ENCODE measurements at places on chromosomes 3 and 15.

DNA sequence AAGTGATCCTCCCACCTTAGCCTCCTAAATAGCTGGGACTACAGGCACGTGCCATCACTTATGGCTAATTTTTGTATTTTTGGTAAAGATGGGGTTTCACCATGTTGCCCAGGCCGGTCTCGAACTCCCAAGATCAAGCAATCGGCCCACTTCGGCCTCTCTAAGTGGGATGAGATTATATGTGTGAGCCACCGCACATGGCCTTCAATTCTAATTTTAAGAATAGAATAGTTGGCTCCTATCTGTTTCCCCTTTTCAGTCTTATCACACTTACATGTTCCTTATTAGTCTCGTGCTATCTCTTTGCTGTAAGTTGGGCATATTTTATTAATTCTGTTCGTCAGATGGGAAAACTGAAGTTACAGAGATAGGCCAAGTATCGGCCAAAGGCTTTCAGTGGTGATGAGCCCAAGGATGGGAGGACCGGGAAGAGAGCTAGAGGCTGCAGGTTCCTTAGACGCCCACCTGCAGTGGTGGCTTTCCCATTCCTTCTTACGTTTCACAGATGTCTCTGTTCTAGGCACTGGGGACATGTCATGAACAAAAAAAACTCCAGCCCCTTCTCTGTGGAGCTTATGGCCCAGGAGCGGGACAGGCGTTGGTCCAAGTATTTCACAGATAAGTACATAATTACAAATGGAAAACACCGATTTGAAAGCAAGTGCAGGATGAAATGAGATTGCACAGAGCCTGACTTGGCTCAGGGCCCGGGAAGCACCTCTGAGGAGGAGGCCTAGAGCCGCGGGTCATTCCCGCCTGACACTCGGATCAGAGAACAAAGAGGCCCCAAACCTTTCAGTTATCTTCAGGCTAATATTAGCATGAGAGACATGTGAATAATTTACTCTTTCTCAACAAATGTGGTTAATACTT is 91.1 kb upstream of the KLF13 start:
- DNase-seq: no peak

- no peak for DNase-seq
Observed at GRCh38 chr3:107488942-107489341, 33.8 kb upstream of the BBX start.

DNA sequence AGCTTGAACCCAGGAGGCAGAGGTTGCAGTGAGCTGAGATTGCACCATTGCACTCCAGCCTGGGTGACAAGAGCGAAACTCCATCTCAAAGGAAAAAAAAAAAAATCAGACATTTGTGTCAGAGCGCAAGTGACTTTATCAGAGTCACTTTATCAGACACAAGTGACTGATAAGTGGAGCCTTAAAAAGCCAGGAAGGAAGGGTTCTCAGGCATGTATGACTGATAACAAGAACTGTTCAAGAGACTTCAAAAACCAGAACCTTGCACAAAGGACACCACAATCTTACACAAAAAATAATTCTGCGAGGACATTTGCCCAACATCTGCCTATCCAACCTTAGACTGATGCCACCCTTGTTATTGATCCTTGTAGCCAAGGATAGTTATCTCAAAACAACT is 13.3 kb upstream of the CFAP44 start:
- no peak for DNase-seq

GRCh38 chr15:62357431-62357830 is 192.3 kb upstream of the C2CD4B start:
- DNase-seq: no peak

GRCh38 chr3:152549263-152549662 is 280.5 kb downstream of the MBNL1 start:
- DNase-seq: no peak

GRCh38 chr3:76028774-76029173 is 243.4 kb upstream of the ZNF717 start:
- no peak for DNase-seq

DNA sequence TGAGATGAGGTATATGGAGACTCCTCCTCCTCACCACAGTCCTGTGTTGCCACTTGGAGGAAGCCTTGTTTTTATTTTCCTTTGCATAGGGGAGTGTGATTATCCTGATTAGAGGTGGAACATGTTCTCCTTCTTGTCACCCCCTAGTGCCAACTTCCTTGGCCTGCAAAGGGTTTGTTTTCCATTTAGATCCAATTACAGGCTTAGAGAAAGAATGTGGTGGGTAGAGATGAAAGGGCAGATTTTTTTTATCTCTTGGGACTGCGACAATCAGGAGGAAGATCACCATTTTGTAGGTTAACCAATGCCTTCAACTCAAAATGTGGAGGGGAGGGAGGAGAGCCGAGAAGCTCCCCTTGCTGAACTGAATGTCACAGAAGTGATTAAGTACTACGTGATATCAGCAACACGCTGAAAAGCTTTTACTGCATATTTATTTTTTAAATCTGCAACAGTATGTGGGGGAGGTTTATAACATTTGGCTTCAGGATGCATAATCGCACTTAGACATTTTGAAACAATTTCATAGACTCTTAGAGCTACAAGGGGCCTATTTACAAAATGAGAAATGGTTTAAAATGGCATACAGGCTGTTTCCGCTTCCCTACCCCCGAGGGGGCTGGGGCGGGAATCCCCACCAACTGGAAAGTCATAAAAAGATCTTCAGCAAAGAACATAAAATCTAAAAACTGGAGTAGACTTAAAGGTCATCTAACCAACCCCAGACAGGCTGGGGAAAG is 2.4 kb downstream of the LMCD1 start:
- DNase-seq: no peak
